ENCODE measurements at places on chromosomes 5 and 9.

GRCh38 chr9:126822278-126822677 is 17.4 kb downstream of the ZBTB43 start:
- DNase-seq: no peak

DNA sequence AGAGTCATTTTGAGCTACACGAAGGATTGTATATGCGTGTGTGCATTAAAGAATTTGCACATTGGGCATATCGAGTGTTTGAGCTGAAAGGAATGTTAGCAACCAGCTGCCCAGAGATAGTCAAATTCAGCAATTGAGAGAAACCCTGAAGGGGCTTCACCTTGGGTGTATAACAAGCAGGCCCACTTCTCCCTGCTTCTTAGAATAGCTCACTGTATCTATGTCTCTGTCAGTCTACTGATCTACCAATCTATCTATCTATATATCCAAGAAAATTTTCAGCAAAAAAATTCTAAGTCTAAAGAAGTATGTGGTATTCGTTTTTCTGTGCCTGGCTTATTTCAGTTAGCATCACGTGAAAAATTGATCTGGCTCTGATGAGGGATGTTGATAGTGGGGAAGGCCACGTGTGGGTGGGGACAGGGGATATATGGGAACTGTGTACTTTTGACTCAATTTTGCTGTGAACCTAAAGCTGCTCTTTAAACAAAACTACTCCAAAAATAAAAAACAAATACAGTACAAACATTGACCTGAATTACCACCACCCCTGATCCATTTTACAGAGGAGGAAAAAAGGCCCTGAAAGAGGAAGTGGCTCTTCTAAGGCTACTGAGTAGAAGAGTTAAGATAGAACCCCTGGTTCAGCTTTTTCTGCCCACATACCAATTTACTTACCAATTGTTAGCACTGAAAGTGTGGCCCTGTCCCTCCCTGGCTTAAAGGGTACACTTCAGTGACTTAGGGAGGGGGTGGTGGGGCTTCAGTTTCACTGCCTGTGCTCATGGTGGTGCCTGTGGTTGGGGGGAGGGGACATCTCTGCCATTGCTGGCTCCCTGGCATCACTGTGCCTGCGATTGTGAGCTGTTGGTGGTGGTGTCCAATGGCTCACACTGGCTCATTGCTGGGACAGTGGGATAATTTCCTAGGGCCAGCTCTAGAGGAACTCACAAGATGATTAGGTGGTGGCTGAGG is 141.8 kb downstream of the DOCK2 start:
- DNase-seq: peak; percentile 19

DNA sequence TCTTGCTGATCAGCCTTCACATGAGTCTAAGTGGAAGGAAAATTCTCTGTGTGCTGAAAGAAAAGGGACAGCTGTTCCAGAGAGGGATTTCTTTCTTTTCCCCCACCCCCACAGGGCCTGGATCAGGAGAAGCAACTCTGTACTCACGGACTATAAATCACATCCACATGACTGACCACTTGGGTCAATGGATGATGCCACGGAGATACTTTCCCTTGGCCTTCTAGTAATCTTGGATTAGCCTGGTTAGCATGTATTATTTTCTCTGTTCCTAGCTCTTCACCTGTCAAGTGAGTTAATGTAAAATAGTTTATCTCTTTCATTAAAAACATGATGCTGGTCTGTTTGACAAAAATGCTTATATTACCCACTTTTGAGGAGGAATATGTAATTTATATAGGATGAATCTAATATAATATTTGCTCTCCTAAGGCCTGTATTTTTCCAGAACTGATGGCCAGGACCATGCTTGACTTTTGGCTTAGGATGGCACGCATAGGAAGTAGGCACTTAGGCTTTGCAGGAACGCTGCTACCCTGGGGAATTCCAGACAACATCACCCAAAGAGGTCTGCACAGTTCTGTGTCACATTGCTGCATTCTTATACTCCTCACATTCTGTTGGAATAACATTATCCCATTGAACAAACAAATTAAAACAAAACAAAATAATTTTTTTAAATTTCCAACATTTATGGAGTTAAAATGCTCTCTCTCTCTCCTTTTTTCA is 892.1 kb downstream of the TLE1 start:
- DNase-seq: no peak

DNA sequence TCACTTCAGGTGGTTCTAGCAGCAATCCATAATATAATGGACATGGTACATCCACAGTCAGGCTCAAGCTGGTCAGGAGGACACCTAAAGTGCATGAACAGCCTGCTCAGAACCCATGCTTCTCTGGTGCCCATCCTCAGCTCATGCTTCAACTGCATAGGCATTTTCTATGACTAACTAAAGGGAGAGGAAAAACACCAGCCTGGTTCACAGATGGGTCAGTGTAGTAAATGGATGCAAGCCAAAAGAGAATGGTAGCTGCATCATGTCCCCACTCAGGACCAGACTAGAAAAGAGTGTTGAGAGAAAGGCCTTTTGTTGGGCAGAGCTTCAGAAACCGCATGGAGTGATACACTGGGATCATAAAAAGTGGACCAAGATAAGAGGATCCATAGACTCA is 556.6 kb downstream of the TLE1 start:
- DNase-seq: no peak

GRCh38 chr9:114371973-114372917 is 15.5 kb downstream of the AKNA start:
- peak; percentile 82 for DNase-seq

- no peak for DNase-seq
Measured at GRCh38 chr9:91761362-91761761, 188.7 kb downstream of the ROR2 start.

Data from inflammatory macrophage (primary cell).